ENCODE measurements at places on chromosomes 7 and 10.
A peak's percentile ranks its signal among the peaks of the same experiment; 100 is the strongest.

DNA sequence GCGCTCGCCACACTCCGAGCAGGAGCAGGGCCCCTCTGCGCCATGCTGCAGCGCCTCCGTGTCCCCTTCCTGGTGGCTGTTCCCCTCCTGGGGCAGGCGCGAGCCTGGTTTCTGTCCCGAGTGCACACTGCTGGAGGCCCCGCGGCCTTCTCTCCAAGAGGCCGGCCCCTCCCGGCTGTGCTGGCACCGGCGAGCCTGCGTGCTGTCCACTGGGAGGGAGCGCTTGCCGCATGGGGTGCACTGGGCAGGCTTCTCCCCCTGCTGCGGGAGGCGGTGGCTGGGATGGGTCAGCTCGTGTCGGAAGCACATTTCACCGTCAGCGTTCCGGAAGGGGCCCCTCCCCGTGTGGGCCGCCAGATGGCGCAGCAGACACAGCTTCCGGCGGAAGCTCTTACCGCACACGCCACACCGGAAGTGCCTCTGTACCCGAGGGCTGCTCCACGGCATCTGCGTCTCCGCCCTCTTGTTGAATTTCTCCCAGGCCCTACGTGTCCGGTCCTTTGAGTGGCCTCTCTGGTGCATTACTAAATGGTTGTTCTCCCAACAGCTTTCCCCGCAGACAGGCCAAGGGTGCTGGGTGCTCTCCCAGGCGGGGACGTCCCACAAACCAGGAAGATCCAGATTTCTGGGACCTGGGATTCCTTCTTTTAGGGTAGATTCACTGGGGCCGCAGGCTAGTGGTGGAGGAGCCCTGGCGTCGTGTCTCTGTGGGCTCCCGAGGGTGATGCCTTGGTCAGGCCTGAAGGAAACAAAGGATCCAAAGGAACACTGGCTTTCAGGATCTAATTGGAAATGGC lies 18.7 kb downstream of the ZNF786 start:
- peak; percentile 52 for DNase-seq

GRCh38 chr7:30453921-30454320 lies 24.7 kb downstream of the NOD1 start:
- DNase-seq: no peak

DNA sequence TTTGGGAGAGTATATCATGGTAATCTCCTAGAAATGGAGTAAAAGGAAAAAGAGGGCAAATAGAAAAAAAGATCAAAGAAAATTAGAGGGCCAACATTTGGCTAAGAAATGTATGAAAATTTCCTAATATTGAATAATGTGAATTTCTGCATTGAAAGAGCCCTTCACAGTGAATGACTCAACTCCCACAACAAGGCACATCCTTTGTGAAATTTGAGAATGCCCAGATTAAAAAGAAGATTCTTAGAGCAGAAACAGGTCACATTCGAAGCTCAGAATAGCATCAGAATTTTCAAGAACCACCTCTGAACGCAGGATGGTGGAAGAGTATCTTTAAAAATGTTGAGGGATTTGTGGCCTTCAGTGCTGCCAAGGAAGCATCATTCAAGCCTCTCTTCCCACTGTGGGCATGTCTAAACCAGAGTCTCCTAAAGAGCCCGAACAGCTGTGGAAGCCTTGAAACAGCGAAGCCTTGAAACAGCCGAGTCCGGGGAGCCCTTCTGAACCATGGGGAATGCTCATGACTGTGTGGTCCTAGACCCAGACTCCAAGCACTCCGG lies 43.6 kb downstream of the GUSB start:
- DNase-seq: no peak

DNA sequence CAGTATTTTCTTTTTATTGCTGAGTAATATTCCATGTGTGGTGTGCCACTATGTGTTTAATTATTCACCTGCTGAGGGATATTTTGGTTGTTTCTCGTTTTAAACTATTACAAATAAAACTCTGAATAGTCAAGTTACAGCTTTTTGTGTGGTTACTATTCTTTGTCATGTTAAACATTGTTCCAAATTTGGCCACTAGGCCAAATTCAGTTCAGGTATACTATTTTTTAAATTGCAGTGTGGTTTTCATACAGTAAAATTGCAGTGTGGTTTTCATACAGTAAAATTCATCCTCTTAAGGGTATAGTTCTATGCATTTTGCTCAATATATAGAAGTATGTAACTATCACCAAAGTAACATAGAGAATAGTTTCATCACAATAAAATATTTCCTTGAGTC lies 97.4 kb upstream of the FAM3C start:
- no peak for DNase-seq

GRCh38 chr7:90298145-90299038 lies 22.7 kb downstream of the FAM237B start:
- DNase-seq: peak; percentile 19

GRCh38 chr7:28260969-28261368 lies 80.4 kb upstream of the JAZF1 start:
- DNase-seq: no peak

DNA sequence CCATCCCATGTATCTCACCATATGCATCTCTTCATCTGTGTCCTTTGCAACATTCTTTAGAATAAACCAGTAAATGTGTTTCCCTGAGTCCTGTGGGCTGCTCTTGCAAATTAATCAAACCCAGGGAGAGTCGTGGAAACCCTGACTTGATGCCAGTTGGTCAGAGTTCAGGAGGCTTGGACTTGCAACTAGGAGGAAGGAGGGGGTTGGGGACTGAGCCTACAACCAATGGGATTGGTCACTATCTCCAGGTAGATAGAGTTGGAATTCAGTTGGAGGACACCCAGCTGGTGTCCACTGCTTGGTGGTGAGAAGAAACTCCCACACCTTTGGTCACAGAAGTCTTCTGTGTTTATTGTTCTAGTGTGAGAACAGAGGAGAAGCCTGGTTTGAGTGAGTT lies 38.3 kb upstream of the PRKCQ start:
- no peak for DNase-seq

GRCh38 chr7:124033095-124033806 lies 384 bp upstream of the TMEM229A start:
- DNase-seq: no peak

- DNase-seq: no peak
Observed at GRCh38 chr10:120039826-120040225, 147.3 kb downstream of the SEC23IP start.

- DNase-seq: no peak
Observed at GRCh38 chr7:21454906-21455305, 27.0 kb downstream of the SP4 start.

GRCh38 chr10:22193945-22194344 lies 23.9 kb downstream of the EBLN1 start:
- DNase-seq: no peak

DNA sequence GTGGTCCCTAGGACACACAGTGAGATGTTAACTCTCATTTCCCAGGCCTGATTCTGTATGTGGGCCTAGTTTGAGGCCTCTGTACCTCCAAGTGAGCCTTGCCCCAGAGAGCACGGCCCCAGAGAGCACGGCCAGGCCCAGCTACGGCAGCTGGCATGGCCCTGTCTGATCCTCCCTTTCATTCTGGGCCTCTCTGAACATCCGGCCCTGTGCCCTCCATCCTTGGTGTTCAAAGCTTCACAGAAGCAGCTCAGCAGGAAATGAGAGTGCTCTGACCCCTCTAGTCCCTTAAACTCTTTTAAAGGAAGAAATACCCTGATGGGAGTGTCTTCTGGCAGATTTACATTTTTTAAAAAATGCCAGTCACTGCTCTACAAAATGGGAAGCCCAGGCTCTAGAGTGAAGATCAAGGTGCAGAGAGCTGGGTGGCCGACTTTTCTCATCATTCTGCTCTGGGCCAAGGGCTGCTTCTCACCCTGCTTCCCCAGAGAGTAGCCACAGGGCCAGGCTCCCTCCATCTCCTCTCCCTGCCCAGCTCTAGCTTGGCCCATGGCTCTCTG lies 171.9 kb downstream of the RPS24 start:
- no peak for DNase-seq

- DNase-seq: no peak
Observed at GRCh38 chr10:123645615-123646014, 20.5 kb upstream of the GPR26 start.

- no peak for DNase-seq
Observed at GRCh38 chr7:29041991-29042390, 83.9 kb upstream of the TRIL start.

DNA sequence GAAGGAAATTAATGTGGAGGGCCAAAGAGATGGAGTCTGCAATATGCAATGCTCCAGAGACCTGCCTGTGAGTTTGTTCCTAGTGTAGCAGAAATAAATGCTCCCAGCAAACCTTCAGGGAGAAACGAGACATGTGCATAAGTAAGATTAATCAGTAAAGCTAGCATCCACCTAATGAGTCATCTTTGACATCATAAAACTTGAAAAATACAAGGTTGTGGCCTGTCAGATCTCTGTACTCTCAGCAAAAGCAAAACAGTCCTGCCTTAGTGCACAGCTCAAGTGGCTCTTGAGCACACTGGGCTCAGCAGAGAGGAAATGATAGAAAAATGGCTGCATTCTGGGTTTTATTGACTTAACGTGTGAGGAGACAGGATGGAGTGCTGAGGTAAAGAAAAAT lies 32.5 kb upstream of the ERCC6 start:
- DNase-seq: no peak

DNA sequence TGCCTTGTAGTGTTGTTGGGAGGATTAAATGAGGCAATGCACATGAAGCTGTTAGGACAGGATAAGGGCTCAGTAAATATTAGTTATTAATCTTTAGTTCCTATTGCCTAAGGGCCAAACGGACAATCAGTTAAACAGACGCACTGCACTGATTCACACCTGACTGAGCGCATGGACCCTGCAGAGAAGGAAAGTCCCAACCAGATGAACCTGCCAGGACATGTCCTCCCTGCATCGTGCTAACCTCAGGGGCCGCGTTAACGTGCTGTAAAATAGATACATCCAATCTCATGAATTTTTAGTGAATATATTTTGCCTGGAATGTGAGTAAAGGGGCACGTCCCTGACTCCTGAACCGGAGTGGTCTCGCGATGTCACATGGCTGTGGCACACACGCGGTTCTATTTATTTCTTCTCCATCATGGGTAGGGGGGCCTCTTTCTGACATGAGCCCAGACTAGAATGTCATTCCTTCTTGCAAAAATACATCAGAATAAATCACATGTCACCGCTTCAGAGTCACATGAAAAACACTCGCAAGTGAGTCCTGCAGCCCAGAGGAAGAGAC lies 12.3 kb downstream of the ADARB2 start:
- no peak for DNase-seq

GRCh38 chr10:78742730-78743615 lies 325.8 kb upstream of the ZMIZ1 start:
- no peak for DNase-seq

DNA sequence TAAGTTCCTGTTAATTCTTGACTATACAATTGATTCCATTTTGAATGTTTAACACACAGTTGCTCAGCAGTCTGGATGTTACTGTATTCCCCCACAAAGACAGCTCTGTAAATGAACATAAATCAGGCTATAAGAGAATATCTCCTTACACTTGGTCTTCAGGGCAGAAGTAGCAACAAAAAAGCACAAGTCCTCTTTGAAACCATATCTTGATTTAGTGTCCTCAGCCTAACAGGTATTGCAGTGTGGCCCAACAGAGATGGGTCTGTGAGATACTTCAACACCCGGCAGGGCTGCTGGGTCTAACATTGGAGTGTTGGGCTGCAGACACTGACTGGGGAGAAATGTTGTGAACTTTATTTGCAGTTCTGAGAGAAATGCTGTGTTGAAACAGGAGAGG lies 75.8 kb downstream of the CUL1 start:
- DNase-seq: no peak

DNA sequence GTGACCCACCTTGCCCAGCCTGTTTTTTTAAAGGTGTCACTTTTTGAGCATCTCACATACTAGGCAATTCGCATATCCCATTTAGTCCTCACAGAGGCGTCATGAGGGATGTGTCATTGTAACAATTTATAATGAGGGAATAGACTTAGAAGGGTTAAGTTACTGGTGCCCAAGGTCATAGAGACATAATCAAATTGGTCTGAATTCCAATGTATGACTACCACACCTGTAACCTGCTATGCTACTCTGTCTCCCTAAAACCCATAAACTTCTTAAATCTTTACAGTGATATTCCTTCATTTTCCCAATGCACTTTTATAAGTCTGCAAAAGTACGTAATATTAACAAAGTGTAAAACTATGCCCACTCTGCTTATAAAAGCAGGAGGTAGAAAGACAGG lies 7.1 kb downstream of the ZMYND11 start:
- DNase-seq: no peak

DNA sequence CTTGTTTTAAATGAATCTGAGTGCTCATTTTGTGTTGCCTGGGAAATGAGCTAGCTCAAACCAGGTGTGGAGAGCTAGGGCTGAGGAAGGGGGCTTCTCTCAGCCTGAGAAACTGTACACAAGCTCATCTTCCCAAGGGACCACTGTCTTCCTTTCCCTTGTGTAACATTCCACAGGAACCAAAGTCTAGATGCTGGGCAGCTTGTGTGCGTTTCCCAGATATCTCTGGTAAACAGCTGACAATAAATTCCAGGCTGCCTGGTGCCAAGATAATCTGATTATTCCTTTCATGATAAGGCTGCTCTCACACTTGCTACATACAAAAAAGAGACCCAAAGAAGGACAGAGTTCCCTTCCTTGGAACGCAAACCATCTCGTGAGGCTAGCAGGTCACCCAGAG lies 33.1 kb upstream of the MKLN1 start:
- DNase-seq: no peak

- peak; percentile 92 for DNase-seq
Observed at GRCh38 chr7:65750511-65751344, 122.1 kb upstream of the VKORC1L1 start.

DNA sequence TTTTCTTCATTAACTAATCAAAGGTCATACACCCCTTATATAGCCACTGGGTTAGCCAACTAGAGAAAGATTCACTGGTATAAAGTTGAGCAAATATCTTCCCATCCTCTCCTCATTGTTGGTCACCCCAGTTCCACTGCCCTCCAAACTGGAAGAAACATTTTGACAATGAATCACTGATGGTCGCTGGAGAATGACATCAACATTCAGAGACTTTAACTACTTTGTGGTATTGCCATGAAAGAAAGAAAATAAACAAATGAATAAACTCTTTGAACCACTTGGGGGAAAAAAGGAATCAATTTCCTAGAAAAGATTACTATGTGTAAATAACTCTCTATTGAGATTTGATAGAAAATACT lies 23.4 kb downstream of the HYCC1 start:
- DNase-seq: no peak

DNA sequence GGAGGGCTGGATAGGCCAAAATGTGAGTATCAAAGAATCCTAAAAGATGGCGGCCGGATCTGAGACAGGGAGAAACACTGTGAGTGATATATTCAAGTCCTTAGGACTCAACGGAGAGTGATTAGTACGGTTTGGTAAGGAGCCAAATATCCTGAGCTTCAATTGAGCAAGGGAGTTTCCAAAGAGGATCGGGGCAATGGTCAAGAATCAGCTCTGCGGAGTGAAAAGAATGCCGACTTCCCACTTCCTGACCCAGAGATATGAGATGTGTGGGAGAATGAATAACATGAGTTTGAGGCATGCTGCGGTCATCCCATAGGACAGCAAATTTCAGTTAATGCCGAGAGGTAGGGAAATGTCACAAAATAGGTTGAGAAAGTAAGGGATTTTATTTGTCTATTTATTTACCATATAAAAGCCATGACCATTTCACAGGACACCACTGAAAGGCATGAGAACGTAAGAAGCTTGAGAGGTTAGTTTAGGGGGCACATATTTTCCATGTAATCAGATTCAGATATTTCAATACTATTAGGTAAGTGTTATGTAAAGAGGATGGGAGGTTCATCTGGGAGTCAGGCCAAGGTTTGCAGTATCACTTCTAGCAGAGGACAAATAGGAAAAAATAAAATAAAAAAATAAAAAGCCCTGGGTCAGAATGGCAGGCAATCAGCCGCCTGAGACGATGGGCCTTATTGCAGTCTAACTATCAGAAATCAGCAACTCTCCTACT lies 165.6 kb downstream of the HGF start:
- DNase-seq: no peak

GRCh38 chr7:26293569-26294308 lies 2.1 kb downstream of the SNX10 start:
- peak; percentile 94 for DNase-seq

Data from activated CD4-positive, alpha-beta T cell treated with anti-CD3 and anti-CD28 coated beads, Interleukin-2, Interleukin-4, amounts not matched to agents 100 ng/mL and 50 ng/mL, durations not matched to agents 16 hours and 8 hours (primary cell).